ENCODE measurements at places on chromosomes 13 and 19. TPM values are rescaled to one million over a fixed set of nuclear protein-coding genes. Genes with fewer than 3 reads are reported as not detected.

- DNase-seq: no peak
These were observed 7.1 kb upstream of the HDGFL2 start for GRCh38 chr19:4464815-4465581.

Gene CBARP
- 1.1 TPM for total RNA-seq

- DNase-seq: no peak
These were observed 112.5 kb downstream of the DACH1 start for GRCh38 chr13:71754407-71754974.

Gene ANKLE1
- total RNA-seq: 0.83 TPM

Gene OR10H1
- total RNA-seq: not detected

DNA sequence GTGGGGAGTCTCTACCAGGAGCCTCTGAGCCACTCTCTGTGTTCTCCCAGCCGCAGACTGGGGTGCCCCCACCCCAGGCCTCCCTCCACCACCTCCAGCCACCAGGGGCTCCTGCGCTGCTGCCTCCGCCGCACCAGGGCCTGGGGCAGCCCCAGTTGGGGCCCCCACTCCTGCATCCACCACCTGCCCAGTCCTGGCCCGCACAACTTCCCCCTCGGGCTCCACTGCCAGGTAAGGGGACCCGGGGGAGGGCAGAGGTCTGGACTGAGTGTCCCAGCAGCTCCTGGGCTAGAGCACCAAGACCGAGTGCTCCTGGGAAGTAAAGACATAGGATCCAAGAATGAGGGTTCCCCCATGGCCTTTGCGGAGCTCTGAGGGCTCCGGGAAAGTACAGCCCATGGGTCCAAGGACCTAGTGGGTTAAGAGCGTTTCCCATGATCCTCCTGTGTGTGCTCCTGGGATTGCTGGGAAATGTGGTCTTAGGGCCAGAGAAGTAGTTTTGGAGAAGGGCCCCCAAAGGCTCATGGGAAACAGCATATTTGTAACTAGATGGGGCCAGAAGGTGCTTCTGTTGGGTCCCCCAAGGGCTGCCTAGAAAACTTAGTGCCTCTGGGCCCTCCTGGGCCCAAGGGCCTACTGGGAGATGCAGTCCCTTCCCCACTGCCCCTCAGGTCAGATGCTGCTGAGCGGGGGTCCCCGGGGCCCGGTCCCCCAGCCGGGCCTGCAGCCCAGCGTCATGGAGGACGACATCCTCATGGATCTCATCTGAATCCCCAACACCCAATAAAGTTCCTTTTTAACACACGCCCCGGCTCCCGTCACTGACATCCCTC is 14.6 kb upstream of the PTOV1 start:
- DNase-seq: no peak

Gene JAK3
- total RNA-seq: 13.4 TPM

DNA sequence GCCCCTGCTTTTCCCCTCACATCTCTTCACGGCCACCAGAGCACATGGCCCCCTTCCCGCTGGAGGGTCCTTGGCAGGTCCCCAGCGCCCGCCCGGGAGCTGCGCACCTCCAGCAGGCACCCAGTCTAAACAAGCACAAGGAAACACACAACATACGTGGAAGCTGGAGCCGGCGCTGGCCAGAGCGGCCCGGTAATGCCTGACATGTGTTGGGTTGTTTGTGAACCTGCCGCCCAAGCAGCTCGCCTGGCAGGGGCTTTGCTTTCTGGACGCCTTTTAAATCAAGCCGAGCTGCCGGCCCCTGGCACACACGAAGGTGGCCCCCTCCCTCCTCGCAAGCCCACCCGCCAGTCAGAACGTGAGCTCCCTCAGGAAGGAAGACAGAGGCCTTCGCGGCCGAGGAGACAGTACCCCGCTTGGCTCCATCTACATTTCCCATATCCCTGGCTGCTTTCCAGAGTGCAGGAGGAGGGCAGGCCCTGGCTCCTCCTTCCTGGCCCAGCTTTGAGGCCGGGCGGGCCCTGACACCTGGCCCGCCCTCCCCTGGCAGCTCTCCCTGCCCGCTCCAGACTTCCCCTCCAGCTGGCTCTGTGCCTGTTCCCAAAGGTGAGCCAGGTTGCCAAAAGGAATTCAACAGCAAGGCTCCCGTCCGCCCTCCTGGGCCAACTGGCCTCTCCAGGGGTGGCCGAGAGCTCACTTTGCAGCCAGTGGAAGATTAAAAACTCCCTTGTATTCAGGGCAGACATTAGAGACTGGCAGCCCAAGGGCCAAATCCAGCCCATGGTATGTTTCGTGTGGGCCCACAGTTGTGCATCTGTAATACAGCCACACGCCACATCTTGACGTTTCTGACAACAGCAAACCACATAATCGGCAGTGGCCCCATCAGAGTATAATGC is 28.7 kb downstream of the COMP start:
- DNase-seq: peak; percentile 90

- DNase-seq: no peak
These were observed 870.1 kb downstream of the PCDH9 start for GRCh38 chr13:66359910-66360552.

GRCh38 chr13:21694831-21695230 is 24.0 kb downstream of the FGF9 start:
- no peak for DNase-seq

DNA sequence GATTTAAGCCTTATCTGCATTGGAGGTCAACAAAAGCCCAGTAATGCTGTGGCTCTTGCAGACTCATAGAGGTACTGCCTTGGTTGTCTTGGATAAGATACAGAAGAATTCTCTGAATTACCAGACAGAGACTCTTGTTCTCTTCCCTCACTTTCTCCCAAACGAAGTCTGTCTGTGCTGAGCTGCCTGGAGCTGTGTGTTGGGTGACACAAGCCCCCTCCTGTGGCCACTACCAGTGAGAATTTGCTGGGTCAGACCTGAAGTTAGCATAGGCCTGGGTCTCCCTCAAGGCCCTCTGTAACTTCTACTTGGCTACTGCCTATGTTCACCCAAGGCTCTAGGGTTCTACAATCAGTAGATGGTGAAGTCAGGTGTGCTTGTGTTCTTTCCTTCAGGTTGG is 413.0 kb downstream of the PCDH20 start:
- no peak for DNase-seq

- DNase-seq: no peak
These were observed 2.9 kb downstream of the CACTIN start for GRCh38 chr19:3623716-3624115.

GRCh38 chr13:113635709-113636108 is 22.3 kb downstream of the ATP4B start:
- DNase-seq: no peak

DNA sequence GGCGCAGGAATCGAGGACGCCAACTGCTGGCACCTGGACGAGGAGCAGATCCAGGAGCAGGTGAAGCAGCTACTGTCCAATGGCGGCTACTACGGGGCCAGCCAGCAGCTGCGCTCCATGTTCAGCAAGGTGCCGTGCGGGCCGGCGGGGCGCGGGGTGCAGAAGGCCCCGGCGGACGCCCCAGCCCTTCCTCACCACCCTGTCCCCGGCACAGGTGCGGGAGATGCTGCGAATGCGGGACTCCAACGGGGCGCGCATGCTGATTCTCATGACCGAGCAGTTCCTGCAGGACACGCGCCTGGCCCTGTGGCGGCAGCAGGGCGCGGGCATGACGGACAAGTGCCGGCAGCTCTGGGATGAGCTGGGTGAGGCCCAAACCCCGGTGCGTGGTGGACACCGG is 13.6 kb downstream of the ZSWIM4 start:
- no peak for DNase-seq

DNA sequence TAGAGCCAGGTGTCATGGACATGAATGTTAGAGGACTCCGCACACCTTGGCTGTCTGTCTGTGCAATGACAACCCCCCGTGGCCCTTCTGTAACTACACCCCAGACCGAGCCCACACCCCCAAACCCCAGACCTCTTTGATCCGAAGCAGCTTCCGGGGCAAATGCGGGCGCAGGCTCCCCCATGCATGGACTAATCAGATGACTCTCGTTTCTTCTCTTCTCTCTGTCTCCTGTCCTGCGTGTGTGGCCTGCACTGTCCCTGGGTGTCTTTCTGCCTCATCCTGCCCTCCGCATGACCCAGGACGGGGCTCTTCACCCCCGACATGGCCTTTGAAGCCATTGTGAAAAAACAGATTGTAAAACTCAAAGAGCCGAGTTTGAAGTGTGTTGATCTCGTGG is 38.9 kb downstream of the TMED1 start:
- DNase-seq: no peak

- DNase-seq: no peak
These were observed 570.3 kb downstream of the PCDH9 start for GRCh38 chr13:66659701-66660467.

- DNase-seq: no peak
These were observed 7.9 kb downstream of the SIPA1L3 start for GRCh38 chr19:37914908-37915307.

- no peak for DNase-seq
These were observed 15.9 kb upstream of the ZNF208 start for GRCh38 chr19:22026687-22027086.

- no peak for DNase-seq
These were observed 124.9 kb downstream of the CYSLTR2 start for GRCh38 chr13:48778610-48779009.

DNA sequence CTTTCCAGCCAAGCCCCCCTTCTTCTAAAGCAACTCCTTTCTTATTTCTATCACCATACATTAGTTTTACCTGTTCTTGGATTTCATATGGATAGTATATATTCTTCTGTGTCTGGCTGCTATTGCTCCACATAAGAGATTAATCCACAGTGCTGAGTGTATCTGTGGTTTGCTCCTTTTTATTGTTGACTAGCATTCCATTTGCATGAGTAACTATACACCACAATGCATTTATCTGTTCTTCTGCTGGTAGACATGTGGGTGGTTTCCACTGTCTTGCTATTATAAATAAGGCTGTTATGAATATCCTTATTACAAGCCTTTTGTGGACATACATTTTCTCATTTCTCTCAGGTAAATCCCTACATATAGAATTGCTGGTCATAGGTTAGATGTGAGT is 138.2 kb downstream of the SLC7A1 start:
- no peak for DNase-seq

Measured in mucosa of gallbladder (tissue), 1 donor.